ENCODE measurements at places on chromosomes 1 and 21. TPM values are rescaled to one million over a fixed set of nuclear protein-coding genes. Genes with fewer than 3 reads are reported as not detected.

DNA sequence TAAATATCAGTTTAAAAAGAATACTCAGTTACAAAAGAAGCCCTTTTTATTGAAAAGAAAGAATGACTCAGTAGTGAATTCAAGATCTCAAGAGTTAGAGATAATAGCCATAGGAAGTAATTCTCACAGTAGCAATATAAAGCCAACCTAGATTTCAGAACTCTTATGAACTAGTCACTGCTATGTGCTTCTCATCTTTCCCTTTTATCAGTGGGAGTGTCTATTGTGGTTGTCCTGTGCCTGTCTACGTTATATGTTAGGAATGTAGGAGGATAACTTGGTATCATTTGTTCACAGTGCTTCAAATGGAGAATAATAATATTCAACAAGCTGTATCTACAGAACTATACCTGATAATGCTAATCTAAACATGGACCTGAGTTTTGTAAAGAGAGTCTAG is 73.1 kb upstream of the RGS21 start:
- no peak for DNase-seq
- no peaks in the 10 kb centered on the region for H3K27me3 ChIP-seq
- no peaks in the 10 kb centered on the region for H3K36me3 ChIP-seq
- H3K4me3 ChIP-seq, result no peak overlapping the region
- H3K27ac ChIP-seq, result no peak overlapping the region

DNA sequence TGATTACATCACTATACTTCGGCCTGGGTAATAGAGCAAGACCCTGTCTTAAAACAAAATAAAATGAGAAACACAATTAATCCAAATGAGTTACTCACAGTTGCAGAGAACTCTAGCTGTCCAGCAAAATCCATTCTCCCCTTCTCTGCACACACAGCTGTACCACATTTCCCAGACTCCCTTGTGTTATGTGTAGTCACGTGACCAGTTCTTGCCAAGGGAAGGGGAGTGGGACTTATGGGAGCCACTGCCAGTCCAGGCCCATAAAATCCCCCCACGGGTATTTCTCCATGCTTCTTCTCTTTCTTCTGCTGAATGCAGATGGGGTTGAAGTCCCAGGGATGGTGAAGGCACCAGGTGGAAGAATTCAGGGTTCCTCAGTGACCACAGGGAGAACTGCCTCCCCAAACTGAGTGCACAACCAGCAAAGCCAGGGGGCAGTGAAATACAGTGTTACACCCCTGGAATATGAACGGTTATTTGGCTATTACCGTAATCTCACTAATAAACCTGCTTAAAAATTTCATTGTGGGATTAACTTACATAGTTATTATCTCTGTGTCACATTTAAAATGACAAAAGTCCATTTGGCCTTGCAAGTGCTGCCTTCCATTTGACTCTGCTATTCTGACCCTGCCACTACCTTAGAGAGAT is 85.6 kb upstream of the FMN2 start:
- DNase-seq, result no peak
- H3K4me1 ChIP-seq, result no peaks in the 10 kb centered on the region
- H3K36me3 ChIP-seq, result no peaks in the 10 kb centered on the region
- H3K4me3 ChIP-seq, result no peak overlapping the region
- no peak overlapping the region for H3K27ac ChIP-seq

- DNase-seq, result peak; percentile 72
- H3K27me3 ChIP-seq, result no peaks in the 10 kb centered on the region
- no peaks in the 10 kb centered on the region for H3K36me3 ChIP-seq
- H3K4me1 ChIP-seq, result peaks cover 68% of the 10 kb centered on the region
- peak overlapping the region; percentile 91 for H3K4me3 ChIP-seq
Observed at GRCh38 chr1:2231532-2232254, 3.6 kb downstream of the SKI start.

DNA sequence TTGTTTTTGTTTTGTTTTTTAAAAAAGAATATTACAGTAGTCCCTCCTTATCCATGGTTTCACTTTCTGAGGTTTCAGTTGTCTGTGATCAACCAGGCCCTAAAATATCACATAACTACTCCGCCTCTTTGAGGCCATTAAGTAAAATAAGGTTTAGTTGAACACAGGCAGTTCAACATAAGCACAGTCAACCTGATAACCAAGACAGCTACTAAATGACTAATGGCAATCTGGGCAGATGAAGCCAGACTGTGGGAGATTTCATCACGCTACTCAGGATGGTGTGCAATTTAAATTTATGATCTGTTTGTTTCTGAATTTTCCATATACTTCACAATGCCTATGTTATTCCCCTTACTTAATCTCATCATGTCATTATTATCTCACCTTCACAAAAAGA is 30.1 kb downstream of the LDLRAD1 start:
- H3K4me1 ChIP-seq, result no peaks in the 10 kb centered on the region
- no peak for DNase-seq
- H3K27ac ChIP-seq, result no peak overlapping the region
- no peaks in the 10 kb centered on the region for H3K36me3 ChIP-seq
- no peaks in the 10 kb centered on the region for H3K27me3 ChIP-seq

- H3K27ac ChIP-seq, result no peak overlapping the region
- DNase-seq, result no peak
- no peaks in the 10 kb centered on the region for H3K27me3 ChIP-seq
- H3K4me1 ChIP-seq, result peaks cover 22% of the 10 kb centered on the region
- H3K36me3 ChIP-seq, result no peaks in the 10 kb centered on the region
- H3K4me3 ChIP-seq, result no peak overlapping the region
Observed at GRCh38 chr1:198922638-198923430, 284.0 kb downstream of the PTPRC start.

DNA sequence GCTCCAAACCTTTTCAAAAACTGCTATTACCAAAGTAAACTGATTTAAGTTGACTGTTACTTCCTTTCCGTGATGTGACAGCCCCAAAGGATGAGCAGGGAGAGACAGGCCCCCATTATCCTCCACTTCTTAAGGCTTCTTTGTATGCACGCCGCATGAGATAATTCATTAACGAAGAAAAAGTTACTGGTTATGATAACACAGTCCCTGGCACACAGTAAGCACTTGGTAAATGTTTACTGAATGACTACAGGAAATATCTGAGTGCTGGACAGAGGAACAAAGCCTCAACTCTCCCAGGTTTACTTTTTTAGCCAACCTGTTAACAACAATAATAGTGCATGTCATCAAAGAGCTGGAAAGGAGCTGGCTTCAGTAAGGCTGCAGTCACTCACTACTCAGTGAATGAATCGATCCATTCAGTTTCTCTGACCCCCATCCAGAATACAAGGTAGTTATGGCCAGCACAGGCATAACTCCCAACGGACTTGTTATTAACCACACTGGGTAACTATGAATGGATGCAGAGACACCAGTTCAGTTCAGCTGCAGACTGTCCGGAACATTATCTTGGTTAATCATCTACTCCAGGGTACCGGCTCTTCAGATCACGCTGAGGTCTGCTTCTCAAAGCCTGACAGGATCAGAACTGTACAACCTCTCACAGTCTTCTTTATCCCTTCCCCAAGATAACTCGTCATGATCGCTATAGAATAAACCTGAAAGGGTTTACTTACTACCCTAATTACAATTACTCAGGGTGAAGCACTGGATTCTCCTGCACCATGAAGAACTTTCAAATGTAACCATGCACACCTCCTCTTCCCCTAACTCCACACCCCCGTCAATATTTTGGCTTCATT is 58.3 kb downstream of the TGFBR3 start:
- peaks cover 14% of the 10 kb centered on the region for H3K4me1 ChIP-seq
- no peak overlapping the region for H3K27ac ChIP-seq
- H3K4me3 ChIP-seq, result no peak overlapping the region
- no peaks in the 10 kb centered on the region for H3K36me3 ChIP-seq

GRCh38 chr1:235919833-235920441 is 53.2 kb upstream of the LYST start:
- DNase-seq, result no peak
- H3K36me3 ChIP-seq, result no peaks in the 10 kb centered on the region
- H3K27me3 ChIP-seq, result no peaks in the 10 kb centered on the region
- H3K4me1 ChIP-seq, result peaks cover 27% of the 10 kb centered on the region

DNA sequence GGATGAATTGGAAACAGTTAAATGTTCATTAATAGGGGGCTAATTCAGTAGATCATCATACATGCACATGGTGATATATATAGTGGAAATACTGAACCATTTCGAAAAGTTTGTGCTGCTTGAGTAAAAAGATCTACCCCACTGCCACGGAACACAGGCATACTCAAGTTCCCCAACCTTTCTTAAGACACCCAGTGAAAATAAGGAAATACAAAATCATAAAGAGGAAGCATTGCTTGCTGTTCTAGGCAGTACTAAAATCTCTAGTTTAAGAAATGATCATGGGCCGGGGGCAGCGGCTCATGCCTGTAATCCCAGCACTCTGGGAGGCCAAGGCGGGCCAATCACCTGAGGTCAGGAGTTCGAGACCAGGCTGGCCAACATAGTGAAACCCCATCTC is 37.6 kb upstream of the KIRREL1 start:
- H3K4me1 ChIP-seq, result no peaks in the 10 kb centered on the region
- H3K27ac ChIP-seq, result no peak overlapping the region
- DNase-seq, result no peak
- no peak overlapping the region for H3K4me3 ChIP-seq

GRCh38 chr1:173161510-173162221 is 45.5 kb downstream of the TNFSF4 start:
- no peak overlapping the region for H3K4me3 ChIP-seq
- H3K36me3 ChIP-seq, result no peaks in the 10 kb centered on the region
- H3K4me1 ChIP-seq, result no peaks in the 10 kb centered on the region
- no peak overlapping the region for H3K27ac ChIP-seq

GRCh38 chr1:208511242-208511860 is 267.2 kb upstream of the PLXNA2 start:
- H3K4me3 ChIP-seq, result no peak overlapping the region
- H3K27me3 ChIP-seq, result no peaks in the 10 kb centered on the region
- no peaks in the 10 kb centered on the region for H3K36me3 ChIP-seq
- no peak overlapping the region for H3K27ac ChIP-seq
- no peak for DNase-seq

- H3K36me3 ChIP-seq, result no peaks in the 10 kb centered on the region
- no peak overlapping the region for H3K4me3 ChIP-seq
- H3K27ac ChIP-seq, result no peak overlapping the region
Observed at GRCh38 chr1:16926491-16927073, 4.9 kb downstream of the CROCC start.

GRCh38 chr1:24294716-24295371 is 24.3 kb upstream of the GRHL3 start:
- no peak overlapping the region for H3K27ac ChIP-seq
- no peak overlapping the region for H3K4me3 ChIP-seq
- no peaks in the 10 kb centered on the region for H3K4me1 ChIP-seq
- DNase-seq, result no peak

- peak within 1 kb of the TSS; percentile 85 for H3K4me3 ChIP-seq
- H3K27me3 ChIP-seq, result peaks cover 3% of the 10 kb centered on the region
- peaks cover 13% of the 10 kb centered on the region for H3K4me1 ChIP-seq
Observed at GRCh38 chr21:36134803-36135390, at the start of gene CBR3. Gene CBR3, plus strand, starts transcription at chr21:36135079. Its CDS starts 114 bp downstream, at chr21:36135193.

DNA sequence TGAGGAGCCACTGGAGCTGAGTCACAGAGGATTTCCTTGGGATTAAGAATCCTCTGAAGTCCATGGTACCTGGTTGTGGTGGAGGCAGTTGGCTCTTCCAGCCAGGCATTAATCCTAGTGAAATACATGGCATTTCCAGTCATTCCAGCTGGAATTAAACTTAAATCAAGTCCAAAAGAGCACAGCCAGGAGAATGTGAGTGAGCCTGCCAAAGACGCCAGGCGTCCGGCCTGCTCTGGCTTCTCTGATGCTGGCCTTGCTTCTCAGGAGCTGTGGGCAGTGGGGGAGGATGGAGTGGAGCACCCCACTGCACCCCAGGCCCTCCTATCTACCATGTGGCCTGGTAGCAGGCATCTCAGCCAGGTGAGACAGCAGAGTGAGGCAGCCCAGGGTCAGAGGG is 23.4 kb upstream of the TENT5C start:
- H3K36me3 ChIP-seq, result no peaks in the 10 kb centered on the region
- DNase-seq, result no peak
- no peak overlapping the region for H3K27ac ChIP-seq
- no peaks in the 10 kb centered on the region for H3K4me1 ChIP-seq

DNA sequence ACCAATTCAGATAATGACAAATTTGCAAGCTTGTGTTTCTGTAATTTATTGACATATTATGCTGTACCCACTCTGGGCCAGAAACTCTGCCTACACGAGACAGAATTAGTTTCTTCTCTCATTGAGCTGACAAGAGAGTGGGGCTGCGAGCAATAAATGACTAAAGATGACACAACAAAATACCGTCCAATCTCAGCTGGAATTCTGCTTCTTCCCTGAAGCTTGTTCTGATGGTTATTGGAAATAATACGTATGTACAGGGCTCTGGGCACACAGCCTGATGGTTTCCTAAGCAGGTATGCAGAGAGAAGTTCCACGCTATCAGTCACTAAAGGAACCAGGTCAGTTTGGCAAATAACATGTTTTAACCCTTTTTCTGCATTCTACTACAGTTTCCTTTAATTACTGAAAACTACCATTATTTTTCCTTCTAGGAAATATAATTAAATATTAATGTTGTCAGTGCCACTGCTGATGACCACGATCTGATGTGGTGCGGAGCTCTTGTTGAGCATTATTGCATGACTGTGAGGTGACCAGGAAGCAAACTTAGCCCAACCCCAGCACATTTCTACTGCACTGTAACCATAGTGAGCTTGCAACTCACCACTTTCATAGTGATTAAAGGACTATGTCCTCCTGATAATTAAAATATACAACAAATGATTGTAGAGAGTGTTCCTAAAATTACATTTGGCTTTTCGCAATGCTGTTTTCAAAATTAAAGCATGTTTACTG is 221.4 kb upstream of the L1TD1 start:
- no peak for DNase-seq
- H3K4me1 ChIP-seq, result no peaks in the 10 kb centered on the region
- H3K27ac ChIP-seq, result no peak overlapping the region
- no peaks in the 10 kb centered on the region for H3K36me3 ChIP-seq

GRCh38 chr1:44067266-44068250 is 36.3 kb upstream of the SLC6A9 start:
- no peak overlapping the region for H3K4me3 ChIP-seq
- H3K27me3 ChIP-seq, result no peaks in the 10 kb centered on the region
- no peak overlapping the region for H3K27ac ChIP-seq
- no peaks in the 10 kb centered on the region for H3K4me1 ChIP-seq
- no peaks in the 10 kb centered on the region for H3K36me3 ChIP-seq

DNA sequence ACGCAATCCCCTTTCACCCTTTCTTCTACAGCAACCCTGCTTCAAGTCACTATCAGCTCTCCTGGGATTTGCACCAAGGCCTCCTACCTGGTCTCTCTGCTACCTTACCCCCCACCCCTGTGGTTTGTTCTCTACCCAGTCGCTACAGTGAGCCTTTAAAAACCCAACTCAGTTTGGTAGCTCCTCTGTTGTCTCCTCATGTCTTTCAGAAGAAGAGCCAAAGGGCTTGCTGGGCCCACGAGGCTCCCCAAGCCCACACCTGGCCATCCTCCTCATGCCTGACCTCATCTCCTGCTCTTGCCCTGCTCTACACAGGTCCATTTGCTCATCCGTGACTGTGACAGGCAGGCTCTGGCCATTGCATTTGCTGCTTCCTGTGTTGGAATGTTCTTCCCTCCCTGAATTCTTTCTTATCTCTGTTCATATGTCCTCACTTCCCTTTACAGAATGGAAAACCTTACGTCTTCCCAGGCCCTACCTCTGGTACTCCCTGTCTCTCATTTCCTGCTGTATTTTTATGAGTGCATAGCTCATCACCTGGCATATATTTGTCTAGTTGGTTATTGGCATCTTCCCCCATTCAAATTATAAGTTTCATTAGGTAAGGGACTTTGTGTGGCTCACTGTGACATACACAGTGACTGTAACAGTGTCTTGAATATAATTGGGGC is 3.3 kb downstream of the RGS16 start:
- no peak overlapping the region for H3K4me3 ChIP-seq
- no peak overlapping the region for H3K27ac ChIP-seq
- peaks cover 26% of the 10 kb centered on the region for H3K4me1 ChIP-seq
- DNase-seq, result no peak
- H3K27me3 ChIP-seq, result no peaks in the 10 kb centered on the region
- H3K36me3 ChIP-seq, result no peaks in the 10 kb centered on the region

Gene SDC3
- 0.44 TPM for total RNA-seq

Gene CD2
- total RNA-seq, result 364 TPM

Gene CMPK1
- 131 TPM for total RNA-seq
